ENCODE measurements at places on chromosomes 4 and X.

- ATAC-seq = no peak
Measured at GRCh38 chr4:94819371-94820168, 61.8 kb downstream of the BMPR1B start.

DNA sequence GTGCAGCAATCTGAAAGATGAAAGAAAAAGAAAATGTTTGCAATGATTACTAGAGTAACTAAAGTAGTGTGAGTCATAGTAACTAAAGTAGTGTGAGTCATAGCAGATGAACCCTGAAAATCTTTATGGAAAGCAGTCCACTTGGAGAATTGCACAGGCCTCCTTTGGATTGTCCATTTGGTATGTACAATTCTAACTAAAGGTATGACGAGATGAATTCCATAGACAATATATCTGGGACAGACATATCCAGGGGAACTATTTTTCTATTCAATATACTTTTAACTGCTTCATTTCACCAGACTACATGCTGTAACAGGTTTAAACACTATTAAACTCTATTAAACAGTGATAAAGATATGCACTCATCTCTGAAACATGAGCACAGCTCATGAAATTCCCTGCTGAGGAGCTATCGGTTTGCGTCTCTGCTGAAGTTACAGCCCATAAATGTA is 798.7 kb downstream of the PCDH7 start:
- ATAC-seq = no peak

- no peak for ATAC-seq
Measured at GRCh38 chrX:65136424-65136823, 160.2 kb upstream of the ZC4H2 start.

GRCh38 chr4:138305050-138305449 is 62.9 kb upstream of the SLC7A11 start:
- ATAC-seq = no peak

DNA sequence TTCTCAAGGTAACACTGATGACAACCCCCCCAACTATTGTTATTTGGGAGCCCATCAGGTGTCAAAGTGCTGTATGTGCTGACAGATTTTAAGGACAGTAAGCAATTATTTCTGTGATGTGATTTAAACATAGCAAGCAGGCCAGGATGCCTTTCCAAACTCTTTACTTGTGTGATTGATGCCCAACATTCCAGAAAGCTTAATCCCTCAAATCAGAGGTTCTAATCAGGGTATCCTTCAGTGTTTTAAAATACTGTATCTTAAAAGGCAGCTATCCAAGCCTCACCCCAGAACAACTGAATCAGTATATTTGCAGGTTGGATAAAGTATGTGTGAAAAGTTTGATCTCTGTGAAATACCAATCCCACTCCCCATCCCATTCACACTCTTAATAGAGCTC is 119.7 kb downstream of the GASK1B start:
- no peak for ATAC-seq

GRCh38 chrX:70398899-70399298 is 24.2 kb upstream of the GDPD2 start:
- no peak for ATAC-seq

DNA sequence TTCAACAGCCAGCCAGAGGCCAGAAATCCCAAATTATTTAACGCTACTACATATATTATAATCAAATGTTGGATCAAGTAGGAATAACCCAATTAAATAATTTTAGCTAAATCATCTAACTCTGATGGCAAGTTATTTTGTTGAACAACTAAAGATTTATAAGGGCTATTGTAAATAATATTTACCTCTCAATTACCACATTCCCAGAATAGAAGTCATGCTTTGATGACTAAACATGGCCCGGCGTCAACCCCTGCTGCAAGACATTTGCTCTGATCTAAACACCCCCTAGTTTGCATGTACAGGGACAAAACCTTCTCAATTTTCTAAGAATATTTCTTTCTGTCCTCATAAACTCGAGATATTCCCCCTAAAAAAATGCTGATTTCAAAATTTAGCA is 14.2 kb downstream of the VEGFC start:
- no peak for ATAC-seq

- no peak for ATAC-seq
Measured at GRCh38 chr4:41645728-41646390, 102.7 kb downstream of the PHOX2B start.

DNA sequence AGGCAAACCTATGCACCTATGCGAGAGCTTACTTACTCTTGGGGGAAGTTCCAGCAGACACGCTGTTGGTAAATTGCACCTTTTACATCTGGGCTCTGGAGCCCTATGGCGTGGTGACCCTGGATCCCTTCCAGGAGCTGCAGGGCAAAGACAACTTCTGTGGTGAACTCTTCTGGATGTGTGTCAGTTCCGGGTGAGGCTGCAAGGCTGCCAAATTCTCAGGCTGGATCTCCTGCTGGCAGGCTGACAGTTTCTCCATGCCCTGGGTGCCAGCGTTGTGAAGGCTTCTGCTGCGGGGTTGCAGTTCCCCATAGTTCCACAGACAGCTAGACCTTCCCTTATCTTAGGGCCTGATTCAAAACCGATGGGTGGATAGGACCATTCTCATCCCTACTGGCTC is 37.9 kb downstream of the RAP2C start:
- no peak for ATAC-seq

DNA sequence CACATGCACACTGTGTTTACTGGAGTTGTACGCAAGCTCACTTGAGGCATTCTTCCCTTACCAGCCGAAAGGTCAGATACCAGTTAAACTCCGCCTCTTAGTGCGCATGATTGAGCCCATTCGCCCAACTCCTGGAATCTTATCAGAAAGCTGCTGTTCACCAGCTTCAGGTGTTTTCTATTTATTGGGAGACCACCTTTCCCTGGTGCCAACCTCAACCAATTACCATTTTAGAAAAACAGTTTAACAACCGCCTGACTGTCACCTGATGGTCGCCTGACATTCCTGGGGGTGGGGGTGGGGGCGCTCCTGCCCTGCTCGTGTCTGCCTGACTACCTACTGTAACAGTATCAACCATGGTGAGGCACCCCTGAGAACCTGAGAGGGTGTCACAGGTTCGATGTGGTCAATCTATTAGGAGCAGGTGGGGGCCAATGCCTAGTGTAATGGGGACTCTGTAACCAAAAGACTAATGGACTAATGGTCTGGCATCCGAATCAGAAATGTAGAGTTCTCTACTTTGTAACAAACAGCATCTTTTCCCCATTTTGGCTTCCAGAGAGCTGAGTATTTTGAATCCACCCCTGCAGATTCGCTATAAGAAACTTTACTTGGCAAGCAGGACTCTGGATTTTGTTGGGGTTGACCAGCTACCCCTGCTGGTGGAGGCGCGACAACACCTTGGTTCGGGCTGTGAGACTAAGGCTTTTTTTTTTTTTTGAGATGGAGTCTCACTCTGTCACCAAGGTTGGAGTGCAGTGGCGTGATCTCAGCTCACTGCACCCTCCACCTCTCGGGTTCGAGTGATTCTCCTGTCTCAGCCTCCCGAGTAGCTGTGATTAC is 58.2 kb upstream of the ZNF157 start:
- ATAC-seq = no peak

- no peak for ATAC-seq
Measured at GRCh38 chr4:54290980-54291379, 61.9 kb downstream of the PDGFRA start.

- ATAC-seq = no peak
Measured at GRCh38 chr4:48247878-48248558, 21.6 kb downstream of the TEC start.

GRCh38 chrX:26851981-26852380 is 611.2 kb downstream of the PPP4R3C start:
- no peak for ATAC-seq

DNA sequence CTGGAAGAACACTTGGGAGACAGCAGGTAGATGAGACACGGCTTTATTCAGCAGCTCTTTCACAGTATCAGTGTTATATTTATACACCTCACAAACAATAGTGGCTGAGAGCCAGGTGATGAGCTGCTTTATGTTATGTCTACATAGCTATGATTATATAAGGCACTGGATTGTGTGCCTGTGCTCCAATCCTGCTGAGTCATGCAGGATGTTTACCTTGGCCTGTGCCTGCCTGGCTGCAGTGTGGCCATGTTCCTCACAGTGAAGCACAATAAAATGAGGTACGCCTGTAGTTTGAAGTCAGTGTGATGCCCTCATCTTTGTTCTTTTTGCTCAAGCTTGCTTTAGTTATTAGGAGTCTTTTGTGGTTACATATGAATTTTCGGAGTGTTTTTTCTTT is 31.3 kb downstream of the CXCL13 start:
- ATAC-seq = no peak

DNA sequence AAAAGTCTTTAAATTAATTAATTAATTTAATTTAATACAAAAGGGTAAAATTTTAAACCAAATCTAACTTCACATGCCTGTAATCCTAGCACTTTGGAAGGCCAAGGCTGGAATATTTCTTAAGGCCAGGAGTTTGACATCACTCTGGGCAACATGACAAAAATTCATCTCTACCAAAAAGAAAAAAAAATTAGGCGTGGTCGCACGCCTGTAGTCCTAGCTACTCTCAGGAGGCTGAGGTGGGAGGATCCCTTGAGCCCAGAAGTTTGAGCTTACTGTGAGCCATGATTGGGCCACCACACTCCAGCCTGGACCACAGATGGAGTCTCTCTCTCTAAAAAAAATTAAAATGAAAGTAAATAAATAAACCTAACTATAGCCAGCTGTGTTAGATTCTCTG is 39.2 kb upstream of the ANTXR2 start:
- peak; percentile 88 for ATAC-seq

DNA sequence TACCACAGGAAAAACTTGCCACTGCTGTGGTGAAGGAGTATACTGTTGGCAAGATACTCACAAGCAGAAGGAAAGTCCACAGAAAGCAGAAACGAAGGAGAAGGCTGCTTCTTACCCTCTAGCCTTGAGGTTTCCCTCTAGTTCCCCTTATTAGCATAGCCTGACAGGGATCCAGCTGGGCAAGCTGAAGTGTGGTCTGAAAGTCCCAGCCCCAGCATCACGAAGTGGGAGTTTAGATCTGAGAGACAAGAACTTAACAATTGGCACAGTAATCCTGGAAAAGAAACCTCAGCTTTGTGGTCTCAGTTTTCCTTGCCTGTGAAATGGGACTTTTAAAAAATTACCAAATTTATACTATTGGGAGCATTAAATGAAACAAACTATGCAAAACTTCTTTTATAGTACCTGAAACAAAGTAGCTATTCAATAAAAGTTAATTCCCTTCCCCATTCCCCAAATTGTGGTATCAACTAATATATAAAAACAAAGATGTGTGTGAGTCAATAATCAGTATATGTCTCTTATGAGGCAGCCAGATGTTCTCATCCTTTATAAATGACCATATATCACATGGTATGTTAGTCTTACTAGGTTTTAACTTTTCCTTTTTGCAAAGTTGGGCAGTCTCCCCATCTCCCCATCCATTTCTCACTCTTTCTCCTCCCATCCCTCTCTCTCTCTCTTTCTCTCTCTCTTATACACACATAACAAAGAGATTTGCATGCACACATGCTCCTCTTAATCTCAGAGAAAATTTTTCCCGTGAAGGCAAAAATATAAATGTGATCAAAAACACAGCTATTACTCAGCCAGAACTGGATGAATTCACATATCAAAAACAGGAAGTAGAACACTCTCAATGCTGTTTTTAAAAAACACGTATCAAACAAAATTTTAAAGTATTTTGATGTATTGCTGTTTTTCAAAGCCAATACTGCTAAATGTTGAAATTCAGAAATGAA is 57.8 kb downstream of the SCFD2 start:
- ATAC-seq = no peak

DNA sequence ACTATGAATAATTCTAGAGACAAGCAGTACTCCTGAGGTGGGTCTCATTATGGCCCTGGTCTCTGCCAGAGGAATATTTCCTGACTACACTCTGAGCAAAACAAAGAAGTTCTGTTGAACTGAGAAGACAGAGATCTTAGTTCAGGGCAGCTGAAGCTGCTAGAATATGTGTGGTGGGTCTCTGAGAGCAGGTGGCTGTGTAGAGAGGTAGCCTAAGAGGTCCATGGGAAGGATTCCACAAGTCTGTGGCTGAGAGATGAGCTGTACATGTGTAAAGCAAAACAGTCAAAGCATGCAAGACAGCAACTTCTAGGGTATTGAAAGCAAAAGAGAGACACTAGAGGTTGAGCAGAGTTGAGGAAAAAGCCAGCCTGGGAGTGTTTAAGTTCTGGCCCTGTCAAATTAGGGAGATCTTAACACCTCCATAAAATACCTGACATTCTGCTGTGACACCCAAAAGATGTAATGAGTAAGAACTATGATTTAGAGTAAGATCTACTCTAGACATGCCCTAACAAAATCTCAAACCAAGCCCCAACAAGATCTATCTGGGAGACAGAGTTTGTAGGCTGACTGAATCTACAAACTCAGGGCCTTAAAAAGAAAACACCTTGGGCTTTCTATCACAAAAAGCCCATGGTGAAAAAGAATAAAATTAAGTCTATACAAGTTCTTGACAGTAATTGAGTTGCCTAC is 274.4 kb downstream of the BANK1 start:
- ATAC-seq = no peak

GRCh38 chr4:65453398-65453797 is 216.9 kb downstream of the EPHA5 start:
- no peak for ATAC-seq

GRCh38 chr4:112109360-112110058 is 35.7 kb upstream of the FAM241A start:
- ATAC-seq = peak; percentile 16

- no peak for ATAC-seq
Measured at GRCh38 chr4:137390707-137391106, 141.6 kb downstream of the PCDH18 start.

GRCh38 chr4:153154007-153154975 is 50.0 kb upstream of the TRIM2 start:
- no peak for ATAC-seq

DNA sequence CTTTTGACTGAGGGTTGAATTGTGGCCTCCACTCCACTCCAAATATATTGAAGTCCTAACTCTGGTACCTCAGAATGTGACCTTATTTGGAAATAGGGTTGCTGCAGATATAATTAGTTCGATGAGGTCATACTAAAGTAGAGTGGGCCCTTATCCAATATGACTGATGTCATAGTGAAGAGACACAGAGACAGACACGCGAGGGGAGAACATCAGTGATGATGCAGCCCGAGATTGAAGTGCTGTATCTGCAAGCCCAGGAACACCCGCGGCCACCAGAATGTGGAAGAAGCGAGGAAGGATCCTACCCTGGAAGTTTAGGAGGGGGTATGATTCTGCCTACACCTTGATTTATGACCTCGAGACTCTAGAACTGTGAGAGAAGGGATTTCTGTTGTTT is 279.0 kb downstream of the ANKRD50 start:
- no peak for ATAC-seq

- no peak for ATAC-seq
Measured at GRCh38 chr4:2399631-2400190, 18.7 kb downstream of the ZFYVE28 start.

DNA sequence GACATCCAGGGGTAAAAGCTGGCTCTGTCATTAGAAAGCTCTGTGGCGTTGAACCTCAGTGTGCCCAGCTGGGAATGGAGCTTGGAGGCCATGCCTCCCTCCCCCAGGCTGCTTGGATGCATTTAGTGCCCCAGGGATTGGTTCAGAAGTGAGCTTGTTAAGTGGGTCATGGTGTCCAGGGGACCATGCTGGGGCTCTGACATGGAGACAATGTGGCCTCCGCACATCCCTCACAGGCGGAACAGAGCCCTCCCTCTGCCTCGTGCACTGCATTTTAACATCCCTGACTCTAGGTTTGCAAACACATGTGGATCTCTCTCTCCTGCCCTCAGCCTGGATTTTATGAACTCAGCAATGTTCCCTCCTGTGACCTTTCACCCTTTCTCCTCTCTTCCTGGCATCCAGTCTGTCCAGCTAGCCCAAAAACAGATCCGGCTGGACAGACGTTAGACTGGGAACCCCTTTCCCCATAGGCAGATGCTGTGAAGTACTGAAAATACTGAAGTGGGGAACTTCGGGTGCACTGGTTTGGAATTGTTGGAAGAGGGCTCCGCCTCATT is 81.5 kb downstream of the SORCS2 start:
- no peak for ATAC-seq

GRCh38 chr4:77199276-77199675 is 42.3 kb downstream of the CCNG2 start:
- no peak for ATAC-seq

All from gastroesophageal sphincter (tissue), 4 donors.